Kidney (tissue), 22 donors: ENCODE measurements at places on chromosomes 13 and 19. TPM values are rescaled to one million over a fixed set of nuclear protein-coding genes. Genes with fewer than 3 reads are reported as not detected.

LGALS7 gene
- not detected for polyA plus RNA-seq

UNC13A gene
- polyA plus RNA-seq: 0.06 TPM

NCAN gene
- polyA plus RNA-seq: not detected

LAIR1 gene
- polyA plus RNA-seq: 4.1 TPM

GTF2F1 gene
- polyA plus RNA-seq: 44.1 TPM

GGN gene
- polyA plus RNA-seq: 0.92 TPM

TOMM40 gene
- 51.5 TPM for polyA plus RNA-seq

- H3K27ac ChIP-seq: no peak overlapping the region
- no peak for DNase-seq
- no peaks in the 10 kb centered on the region for H3K27me3 ChIP-seq
- no peaks in the 10 kb centered on the region for H3K36me3 ChIP-seq
- H3K4me3 ChIP-seq: no peak overlapping the region
- H3K4me1 ChIP-seq: no peaks in the 10 kb centered on the region
These were observed 16.7 kb upstream of the MBNL2 start for GRCh38 chr13:97205465-97205864.

DNA sequence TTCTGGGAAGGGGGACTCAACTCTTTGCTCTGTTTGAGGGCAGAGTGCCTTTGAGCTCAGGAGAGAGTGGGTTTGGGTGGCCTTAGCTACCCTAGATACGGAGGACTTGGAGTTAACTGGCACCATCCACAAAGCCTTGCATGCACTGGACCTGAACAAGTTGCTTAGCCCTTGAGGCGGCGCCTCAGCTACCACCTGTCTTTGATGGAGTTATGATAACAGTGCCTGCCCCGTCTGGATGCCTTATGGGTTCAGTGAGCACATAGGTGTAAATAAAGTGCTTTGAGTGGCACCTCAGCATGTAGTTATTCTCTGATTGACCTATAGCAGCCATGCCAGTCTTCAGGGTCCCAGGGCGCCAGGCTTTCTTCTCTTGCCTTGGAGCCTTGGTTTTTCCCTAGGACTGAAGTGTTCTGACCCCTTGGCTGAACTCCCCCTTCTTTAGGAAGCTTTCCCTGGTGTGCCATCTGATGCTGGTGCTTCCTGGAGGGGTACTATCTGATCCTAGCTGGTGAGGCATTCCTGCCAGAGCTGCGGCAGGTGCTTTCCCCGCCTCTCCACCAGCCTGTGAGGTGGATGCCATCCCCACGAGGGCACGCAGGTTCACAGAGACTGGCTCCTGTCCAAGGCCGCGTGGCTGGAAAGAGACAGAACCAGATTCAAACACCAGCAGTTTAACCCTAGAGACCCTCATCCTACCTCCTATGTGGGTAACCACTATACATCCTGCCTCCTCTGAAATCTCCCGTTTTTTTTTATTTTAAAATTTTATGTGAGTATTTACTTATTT is 5.8 kb downstream of the BCKDHA start:
- no peak for DNase-seq
- H3K27me3 ChIP-seq: no peaks in the 10 kb centered on the region
- no peak overlapping the region for H3K4me3 ChIP-seq
- H3K36me3 ChIP-seq: no peaks in the 10 kb centered on the region
- peak overlapping the region; percentile 23 for H3K27ac ChIP-seq
- peaks cover 20% of the 10 kb centered on the region for H3K4me1 ChIP-seq

GRCh38 chr13:82729401-82729800 is 1152.9 kb downstream of the SLITRK1 start:
- H3K27ac ChIP-seq: no peak overlapping the region
- DNase-seq: no peak
- H3K36me3 ChIP-seq: no peaks in the 10 kb centered on the region
- H3K4me1 ChIP-seq: no peaks in the 10 kb centered on the region

SLC6A16 gene
- 1.5 TPM for polyA plus RNA-seq

SOHLH2 gene
- 0.17 TPM for polyA plus RNA-seq

DNA sequence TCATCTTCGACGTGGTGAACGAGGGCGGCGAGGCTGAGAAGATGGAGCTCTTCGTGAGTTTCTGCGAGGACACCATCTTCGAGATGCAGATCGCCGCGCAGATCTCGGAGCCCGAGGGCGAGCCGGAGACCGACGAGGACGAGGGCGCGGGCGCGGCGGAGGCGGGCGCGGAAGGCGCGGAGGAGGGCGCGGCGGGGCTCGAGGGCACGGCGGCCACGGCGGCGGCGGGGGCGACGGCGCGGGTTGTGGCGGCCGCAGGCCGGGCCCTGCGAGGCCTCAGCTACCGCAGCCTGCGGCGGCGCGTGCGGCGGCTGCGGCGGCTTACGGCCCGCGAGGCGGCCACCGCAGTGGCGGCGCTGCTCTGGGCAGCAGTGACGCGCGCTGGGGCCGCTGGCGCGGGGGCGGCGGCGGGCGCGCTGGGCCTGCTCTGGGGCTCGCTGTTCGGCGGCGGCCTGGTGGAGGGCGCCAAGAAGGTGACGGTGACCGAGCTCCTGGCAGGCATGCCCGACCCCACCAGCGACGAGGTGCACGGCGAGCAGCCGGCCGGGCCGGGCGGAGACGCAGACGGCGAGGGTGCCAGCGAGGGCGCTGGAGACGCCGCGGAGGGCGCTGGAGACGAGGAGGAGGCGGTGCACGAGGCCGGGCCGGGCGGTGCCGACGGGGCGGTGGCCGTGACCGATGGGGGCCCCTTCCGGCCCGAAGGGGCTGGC is 52.6 kb downstream of the MAP4K1 start:
- no peaks in the 10 kb centered on the region for H3K4me1 ChIP-seq
- no peaks in the 10 kb centered on the region for H3K27me3 ChIP-seq
- H3K4me3 ChIP-seq: no peak overlapping the region
- H3K36me3 ChIP-seq: no peaks in the 10 kb centered on the region
- no peak overlapping the region for H3K27ac ChIP-seq

GRCh38 chr19:1651568-1652291 is 685 bp downstream of the TCF3 start:
- peaks cover 11% of the 10 kb centered on the region for H3K4me1 ChIP-seq
- DNase-seq: peak; percentile 30
- H3K4me3 ChIP-seq: peak overlapping the region; percentile 61
- no peaks in the 10 kb centered on the region for H3K36me3 ChIP-seq
- H3K27ac ChIP-seq: no peak overlapping the region

DNA sequence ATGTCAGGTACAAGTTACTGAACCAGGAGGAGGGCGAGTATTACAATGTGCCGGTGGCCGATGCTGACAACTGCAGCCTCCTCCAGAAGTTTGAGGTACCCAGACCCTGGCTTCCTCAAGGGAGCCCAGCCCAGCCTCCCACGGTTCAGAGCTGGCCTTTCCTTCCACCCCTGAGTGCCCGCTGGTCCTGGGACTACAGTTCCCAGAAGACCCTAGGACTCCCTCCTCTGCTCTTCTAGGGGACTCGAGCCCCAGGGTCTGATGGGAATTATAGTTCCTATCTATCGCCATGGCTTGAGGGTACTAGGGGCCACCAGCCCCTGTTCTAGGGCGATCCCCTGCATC is 11.0 kb downstream of the PRKCG start:
- no peak for DNase-seq
- no peak overlapping the region for H3K27ac ChIP-seq
- no peaks in the 10 kb centered on the region for H3K36me3 ChIP-seq
- no peaks in the 10 kb centered on the region for H3K4me1 ChIP-seq

DNA sequence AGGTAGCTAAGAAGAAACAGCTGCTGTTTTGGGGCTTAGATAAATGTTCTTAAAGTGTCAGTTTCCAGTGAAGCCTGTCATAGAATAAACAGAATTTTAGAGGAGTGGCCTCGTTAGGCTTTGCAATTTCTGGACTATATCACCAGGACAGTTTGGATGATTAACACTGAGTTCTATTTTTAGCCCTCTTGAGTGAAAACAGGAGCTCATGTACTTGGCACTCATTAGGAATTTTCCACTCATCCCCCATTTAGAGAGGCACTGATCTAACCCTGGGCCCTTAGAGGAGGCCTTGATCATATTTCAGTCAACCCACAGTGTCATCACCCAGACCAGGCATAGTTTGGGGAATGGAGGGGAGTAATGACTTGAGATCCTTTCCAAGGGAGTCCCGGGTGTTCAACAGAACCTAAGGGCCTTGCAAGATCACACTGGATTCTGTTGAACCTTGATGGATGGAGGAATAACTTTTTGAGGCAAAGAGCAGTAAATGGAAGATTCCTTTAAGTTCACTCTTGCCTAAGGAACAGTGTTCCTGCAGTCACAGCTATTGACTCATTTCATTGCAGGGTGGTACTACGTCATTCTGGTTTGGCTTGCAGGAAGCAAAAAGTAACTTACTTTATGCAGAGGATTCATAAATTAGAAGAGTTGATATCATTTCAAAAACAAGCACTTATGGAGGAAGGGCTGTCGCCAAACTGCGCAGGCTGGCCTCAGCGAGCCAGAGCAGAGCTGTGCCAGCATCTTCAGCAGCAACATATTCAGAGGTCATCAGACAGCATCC is 160.2 kb downstream of the SLC7A1 start:
- H3K4me1 ChIP-seq: no peaks in the 10 kb centered on the region
- H3K4me3 ChIP-seq: no peak overlapping the region
- peak; percentile 47 for DNase-seq
- H3K27me3 ChIP-seq: no peaks in the 10 kb centered on the region
- H3K36me3 ChIP-seq: no peaks in the 10 kb centered on the region
- peak overlapping the region; percentile 32 for H3K27ac ChIP-seq

GRCh38 chr13:94232956-94233355 is 246.5 kb downstream of the DCT start:
- no peak overlapping the region for H3K4me3 ChIP-seq
- H3K27me3 ChIP-seq: no peaks in the 10 kb centered on the region
- no peak overlapping the region for H3K27ac ChIP-seq

- peak; percentile 100 for DNase-seq
- peak overlapping the region; percentile 75 for H3K4me3 ChIP-seq
- no peaks in the 10 kb centered on the region for H3K27me3 ChIP-seq
- peak overlapping the region; percentile 96 for H3K27ac ChIP-seq
- peaks cover 26% of the 10 kb centered on the region for H3K36me3 ChIP-seq
- no peaks in the 10 kb centered on the region for H3K4me1 ChIP-seq
These were observed 339 bp upstream of the CYTH2 start for GRCh38 chr19:48468772-48469288.

DNA sequence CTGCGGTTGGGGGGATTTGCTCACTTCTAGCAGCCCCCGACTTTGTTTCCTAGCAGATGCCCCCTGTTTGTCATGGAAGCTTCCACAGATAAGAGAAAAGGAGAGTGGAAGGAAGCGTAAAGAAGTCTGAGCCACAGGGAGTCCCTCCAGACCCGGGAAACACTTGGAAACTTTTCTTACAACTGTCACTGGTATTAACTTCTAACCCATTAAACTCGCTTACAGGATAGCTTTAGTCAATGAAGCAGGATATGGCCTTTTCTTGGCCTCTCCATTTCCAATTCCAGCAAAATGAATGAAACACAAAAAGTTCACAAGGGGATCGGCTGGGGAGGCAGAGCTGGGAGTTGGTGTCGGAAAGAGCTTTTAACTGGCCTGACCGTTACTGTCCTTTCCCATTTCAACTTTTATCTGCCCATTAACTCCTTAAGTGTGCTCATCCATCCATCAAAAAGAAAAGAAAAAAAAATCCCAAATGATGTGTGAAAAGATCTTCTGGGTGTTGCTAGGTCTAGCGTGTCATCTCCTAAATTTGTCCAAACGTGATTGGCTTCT is 231.9 kb upstream of the ARGLU1 start:
- DNase-seq: no peak
- H3K4me3 ChIP-seq: no peak overlapping the region
- H3K36me3 ChIP-seq: no peaks in the 10 kb centered on the region
- no peaks in the 10 kb centered on the region for H3K4me1 ChIP-seq
- H3K27ac ChIP-seq: no peak overlapping the region
- H3K27me3 ChIP-seq: no peaks in the 10 kb centered on the region

EHD2 gene
- 19.4 TPM for polyA plus RNA-seq

DNA sequence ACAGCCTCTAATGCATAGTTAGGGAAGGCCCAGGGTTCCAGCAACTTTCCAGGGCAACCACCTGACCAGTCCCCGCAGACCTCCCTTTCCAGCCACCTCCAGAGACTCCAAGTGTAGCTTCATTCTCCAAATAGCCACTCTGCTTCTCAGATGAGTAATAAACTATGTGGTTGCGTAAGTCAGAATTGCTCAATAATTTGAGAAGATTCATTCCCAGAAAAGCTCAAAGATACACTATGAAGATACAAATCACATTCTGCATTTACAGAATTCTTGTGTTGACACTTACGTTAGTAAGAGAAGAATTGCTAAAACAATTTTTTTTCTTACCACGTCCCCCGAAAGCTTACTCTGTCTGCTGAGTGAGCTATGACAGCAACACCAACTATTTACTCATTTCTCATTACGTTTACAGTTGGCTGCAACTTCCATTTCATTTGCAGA is 8.2 kb upstream of the LATS2 start:
- no peak overlapping the region for H3K4me3 ChIP-seq
- H3K36me3 ChIP-seq: no peaks in the 10 kb centered on the region
- DNase-seq: no peak
- H3K27ac ChIP-seq: no peak overlapping the region
- no peaks in the 10 kb centered on the region for H3K27me3 ChIP-seq
- H3K4me1 ChIP-seq: no peaks in the 10 kb centered on the region

FXYD3 gene
- 26.4 TPM for polyA plus RNA-seq

- no peaks in the 10 kb centered on the region for H3K36me3 ChIP-seq
- no peaks in the 10 kb centered on the region for H3K27me3 ChIP-seq
- no peak overlapping the region for H3K4me3 ChIP-seq
- DNase-seq: no peak
- no peak overlapping the region for H3K27ac ChIP-seq
- peaks cover 23% of the 10 kb centered on the region for H3K4me1 ChIP-seq
These were observed 9.0 kb downstream of the EPS15L1 start for GRCh38 chr19:16462757-16463250.

SULT2A1 gene
- polyA plus RNA-seq: not detected
